Spinal cord (tissue), 10 donors: ENCODE measurements at places on chromosomes 1 and 21. TPM values are rescaled to one million over a fixed set of nuclear protein-coding genes. Genes with fewer than 3 reads are reported as not detected.

RUNX3 gene
- 0.42 TPM for polyA plus RNA-seq

AMPD1 gene
- polyA plus RNA-seq = 0.27 TPM

GRCh38 chr1:163066168-163066567 lies 3.0 kb upstream of the RGS4 start:
- DNase-seq = no peak

SKI gene
- 69.4 TPM for polyA plus RNA-seq

- DNase-seq = no peak
These were observed 197.6 kb downstream of the BACH1 start for GRCh38 chr21:29496337-29496736.

GIPC2 gene
- 1.1 TPM for polyA plus RNA-seq

DNA sequence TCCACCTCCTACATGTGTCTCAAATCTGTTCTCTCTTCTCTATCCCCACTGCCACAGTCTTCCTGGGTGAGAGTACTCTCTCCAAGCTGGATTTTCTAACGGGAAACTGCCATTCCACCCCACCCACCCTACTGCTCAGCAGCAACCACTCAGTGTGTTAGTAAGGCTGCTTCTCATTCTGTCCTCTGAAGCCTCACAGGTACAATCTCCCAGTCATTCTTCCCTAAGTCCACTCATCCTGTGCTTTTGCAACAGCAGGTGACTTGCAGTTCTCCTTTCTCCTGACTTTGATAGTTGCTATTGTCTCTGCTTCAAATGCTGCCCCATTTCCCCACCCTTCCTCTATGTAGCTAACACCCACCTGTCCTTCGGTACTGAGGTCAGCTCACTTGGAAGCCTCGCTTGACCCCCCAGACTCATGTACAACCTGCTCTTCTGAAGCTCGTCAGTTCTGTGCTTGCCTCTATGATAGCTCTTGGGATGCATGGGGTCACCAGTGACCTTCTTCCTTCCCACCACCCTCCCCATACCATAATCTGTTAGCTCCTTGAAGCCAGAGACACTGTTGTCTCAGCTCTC lies 188.9 kb downstream of the RRAGC start:
- no peak for DNase-seq

- DNase-seq = peak; percentile 79
These were observed 11.8 kb downstream of the SLC6A9 start for GRCh38 chr1:44019466-44019948.

AMY1A gene
- polyA plus RNA-seq = not detected

DNA sequence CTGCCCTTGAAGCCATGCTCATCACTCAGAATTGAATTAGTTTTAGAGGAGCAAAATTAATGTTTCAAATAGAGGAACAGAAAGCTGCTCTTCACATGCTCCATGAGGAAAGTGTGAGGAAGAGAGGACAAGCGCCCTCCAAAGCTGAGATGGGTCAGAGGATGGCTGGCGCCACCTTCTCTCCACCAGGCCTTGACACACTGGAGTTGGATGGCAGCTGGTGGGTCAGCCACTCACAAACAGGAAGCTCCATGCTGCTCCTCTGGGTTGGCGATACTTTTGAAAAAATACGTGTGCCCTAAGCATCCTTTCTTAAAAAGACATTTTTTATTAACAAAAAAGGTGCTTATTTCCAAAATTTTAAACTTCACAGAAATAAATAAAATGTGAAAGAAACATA lies 3.1 kb upstream of the CD2 start:
- no peak for DNase-seq
